ENCODE measurements at places on chromosomes 6 and 20.

GRCh38 chr20:59787538-59787890, 145.9 kb downstream of the SYCP2 start:
- DNase-seq, result no peak

GRCh38 chr20:32017711-32018251, 7.5 kb downstream of the CCM2L start:
- no peak for DNase-seq

DNA sequence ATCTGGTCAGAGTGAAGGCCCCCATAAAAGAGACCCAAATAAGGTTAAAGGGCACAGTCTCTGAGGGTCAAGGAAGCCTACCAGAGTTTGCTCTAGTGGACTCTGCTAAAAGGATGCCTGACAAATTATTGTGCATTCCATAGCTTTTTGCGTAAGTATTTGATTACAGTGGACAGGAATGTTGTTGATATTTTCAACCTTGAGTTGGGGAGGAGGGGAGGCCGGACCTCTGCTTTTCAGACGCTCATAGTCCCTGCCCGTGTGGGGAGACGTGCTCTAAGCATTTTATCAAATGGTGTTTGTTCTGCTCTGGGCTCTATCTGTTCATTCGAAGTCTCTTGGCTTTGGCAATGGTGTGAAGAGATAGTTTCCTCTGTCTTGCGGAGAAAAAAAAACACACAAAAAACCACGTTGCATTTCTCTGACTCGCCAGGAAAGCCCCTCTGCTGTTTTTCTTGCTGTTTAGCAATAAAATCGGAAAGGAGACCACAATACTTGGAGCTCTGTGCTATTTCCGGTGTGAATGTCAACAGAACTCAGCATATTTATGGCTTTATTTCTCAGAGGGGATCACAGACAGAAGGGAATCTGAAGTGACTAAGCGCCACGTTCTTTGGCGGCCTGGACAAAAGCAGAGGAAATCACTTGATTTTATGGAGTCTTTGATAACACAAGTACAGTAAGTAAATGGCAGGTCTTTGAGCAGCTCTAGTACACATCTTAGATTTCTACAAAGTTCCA, 159.8 kb downstream of the ZFP64 start:
- DNase-seq, result no peak

GRCh38 chr20:61785567-61785816, 280.2 kb downstream of the TAF4 start:
- no peak for DNase-seq

DNA sequence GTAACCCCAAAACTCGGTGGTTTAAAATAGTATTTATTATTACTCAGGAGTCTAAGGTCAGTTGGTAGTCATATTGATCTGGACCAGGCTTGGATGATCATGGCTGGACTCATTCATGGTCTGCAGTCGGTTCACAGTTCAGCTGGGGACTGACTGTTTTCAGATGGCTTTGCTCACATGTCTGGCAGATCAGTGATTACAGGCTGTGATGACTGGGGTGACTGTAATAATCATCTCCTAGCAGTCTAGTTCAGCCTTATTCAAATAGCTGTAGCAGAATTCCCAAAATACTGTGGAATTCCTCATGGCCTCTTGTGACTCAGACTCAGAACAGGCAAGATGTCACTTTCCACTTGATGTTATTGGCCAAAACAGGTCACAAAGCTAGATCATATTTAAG, 16.4 kb upstream of the NT5DC1 start:
- DNase-seq, result no peak

GRCh38 chr20:10078403-10078802, 43.6 kb downstream of the ANKEF1 start:
- no peak for DNase-seq

DNA sequence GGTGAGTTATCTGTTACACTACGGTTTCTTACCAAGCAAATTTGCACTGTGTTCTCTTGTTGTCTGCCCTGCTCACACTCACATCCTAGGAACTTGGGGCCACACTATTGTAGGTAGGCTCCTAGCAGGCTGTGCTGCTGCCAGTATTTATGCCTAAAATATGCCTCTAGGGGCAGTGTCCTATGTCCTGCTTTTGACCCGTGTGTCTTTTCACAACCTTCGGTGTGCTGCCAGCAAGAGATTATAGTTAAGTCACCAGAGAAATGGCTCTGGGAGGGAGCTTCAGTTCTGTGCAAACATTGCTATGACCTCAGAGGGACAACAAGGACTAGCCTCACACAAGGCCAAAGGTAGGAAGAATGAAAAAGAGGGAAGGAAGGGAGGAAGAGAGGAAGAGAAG, 8.9 kb upstream of the TAAR5 start:
- peak; percentile 1 for DNase-seq

DNA sequence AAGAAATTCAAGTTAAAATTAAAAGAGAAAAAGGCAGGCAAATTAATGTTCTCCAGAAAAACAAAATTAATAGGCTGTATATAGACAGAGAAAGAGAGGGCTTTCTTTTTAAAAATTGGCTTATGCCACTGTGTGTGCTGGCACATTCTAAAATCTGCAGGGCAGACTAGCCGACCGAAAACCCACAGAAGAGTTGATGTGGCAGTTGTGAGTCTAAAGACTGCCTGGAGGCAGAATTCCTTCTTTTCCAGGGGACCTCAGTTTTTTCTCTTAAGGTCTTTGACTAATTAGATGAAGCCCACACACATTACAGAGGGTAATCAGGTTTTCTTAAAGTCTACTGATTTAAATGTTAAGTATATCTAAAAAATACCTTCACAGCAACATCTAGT, 85.7 kb downstream of the GJA1 start:
- no peak for DNase-seq

DNA sequence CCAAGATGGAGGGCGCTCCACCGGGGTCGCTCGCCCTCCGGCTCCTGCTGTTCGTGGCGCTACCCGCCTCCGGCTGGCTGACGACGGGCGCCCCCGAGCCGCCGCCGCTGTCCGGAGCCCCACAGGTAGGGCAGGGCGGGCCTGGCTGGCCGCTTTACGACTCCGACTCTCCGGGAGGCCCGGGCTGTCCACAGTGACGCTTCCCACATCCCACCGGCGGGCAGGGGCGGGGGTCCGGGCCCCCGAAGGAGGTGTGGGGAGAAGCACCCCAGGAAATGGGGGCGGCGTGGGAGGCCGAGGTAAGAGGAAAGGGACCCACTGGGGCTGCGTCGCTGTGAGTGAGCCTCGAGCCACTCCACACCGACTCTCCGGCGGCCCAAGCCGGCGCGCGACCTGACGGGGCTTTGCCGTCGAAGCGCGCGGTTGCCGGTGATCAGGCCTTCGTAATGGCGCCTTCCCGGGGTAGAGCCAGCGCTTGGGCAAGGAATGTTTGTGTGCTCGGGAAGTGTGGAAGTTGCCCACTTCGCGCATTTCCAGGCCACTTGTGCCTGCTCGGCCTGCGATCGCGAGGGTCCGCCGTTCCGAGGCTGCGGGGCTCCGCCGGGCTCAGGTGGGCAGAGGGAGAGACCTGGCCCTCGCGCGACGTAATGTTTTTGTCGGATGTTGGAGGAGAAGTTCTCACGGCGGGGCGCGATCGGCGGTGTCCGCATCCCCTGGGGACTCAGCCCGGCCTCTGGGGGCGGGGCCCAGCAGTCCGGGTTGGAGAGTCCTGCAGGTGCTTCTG, 427 bp downstream of the GINM1 start:
- DNase-seq, result peak; percentile 80

DNA sequence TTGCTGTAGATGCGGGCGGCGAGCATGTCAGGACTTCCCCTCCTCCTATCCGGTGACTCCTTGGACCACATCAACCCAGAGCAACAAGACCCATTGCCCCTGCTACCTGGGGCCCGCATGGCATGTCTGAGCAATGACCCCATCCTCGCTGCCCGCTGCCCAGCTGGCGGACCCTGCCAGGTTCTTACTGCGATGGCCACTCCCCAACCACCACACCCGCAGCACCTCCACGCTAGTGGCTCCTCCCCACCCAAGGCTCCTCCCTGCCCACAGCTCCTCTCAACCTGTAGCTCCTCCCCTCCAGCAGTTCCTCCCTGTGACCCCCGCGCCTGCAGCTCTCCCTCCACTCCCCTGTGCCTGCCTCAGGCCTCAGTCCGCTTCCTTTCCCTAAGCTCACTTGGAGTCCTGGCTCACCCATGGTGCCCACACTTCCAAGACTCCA, 17.6 kb upstream of the SERPINB9 start:
- DNase-seq, result no peak

DNA sequence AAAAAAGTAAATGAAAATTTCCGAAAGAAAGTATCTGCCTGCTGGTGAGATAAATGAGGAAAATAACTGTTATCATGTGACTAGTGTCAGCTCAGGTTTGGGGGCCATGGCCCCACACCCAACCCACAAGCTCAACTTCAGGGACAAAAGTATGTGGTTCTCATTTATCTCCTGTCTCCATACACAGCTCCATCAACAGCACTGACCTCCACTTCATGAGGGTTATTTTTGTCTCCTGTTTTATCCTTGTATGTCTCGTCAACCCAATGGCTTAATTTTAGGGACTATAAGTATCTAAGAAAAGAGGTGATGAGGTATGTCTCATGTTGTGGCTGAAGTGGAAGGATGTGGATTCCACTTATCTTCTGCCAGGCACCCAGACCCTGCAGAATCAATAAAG, 271.6 kb upstream of the RIN2 start:
- DNase-seq, result peak; percentile 26

DNA sequence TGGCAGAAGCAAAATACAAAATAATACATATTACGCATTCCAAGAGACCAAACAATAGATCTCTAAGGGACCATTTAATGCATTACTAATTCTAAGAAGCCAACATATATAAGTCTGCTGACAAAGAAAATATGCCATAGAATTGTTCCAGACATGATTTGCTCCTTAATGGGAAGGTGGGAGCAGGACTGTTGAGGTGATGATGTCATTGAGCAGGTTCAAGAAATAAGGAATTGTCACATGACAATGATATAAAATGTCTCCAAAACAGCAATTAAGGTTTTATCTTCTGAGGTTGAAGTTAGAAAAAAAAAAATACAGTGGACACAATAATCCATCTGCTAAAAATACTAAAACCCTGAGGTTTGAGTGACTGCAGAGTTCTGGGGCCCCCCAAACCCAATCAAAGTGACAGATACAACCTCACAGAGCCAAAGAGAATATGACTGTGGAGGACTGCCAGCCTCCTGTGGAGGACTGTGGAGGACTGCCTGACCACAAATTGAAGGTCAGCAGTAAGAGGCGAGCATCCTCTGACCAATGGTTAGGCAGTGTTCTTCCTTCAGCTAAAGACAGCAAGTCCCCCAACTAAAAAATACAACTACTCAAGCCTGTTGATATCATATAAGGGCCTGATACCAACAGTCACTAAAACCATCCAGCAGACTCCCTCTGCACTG, 39.0 kb downstream of the TOMM6 start:
- no peak for DNase-seq

DNA sequence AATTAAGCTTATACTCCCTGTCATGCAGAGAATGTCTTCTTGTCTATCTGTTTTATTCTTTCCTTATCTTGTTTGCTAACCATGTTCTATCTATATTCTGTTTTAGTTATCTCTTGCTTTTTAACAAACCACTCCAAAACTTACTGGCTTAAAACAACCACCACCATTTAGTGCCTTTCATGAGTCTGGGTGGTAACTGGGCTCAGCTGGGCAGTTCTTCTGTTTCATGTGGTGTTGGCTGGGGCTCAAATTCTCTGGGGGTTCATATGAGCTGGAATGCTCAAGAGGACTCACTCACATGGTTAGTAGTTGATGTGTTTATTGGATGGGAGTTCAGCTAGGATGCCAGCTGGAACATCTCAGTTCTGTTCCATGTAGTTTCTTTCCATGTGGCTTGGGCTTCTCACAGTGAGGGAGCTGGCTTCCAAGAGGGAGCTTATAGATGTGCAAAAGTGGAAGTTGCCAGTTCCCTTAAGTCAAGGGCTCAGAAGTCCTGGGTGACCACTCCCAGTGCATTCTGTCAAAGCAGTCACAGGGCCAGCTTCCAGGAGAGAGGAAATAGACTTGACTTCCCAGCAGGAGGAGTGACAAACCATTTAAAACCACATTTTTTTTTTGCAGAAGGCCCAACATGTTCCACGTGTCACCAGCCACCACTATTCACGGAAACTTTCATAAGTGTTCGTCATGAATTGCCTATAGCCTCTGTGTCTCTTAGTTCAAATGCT, 70.4 kb downstream of the PLCB4 start:
- no peak for DNase-seq

- no peak for DNase-seq
These were observed 52.8 kb upstream of the IL20RA start for GRCh38 chr6:137097526-137097925.

DNA sequence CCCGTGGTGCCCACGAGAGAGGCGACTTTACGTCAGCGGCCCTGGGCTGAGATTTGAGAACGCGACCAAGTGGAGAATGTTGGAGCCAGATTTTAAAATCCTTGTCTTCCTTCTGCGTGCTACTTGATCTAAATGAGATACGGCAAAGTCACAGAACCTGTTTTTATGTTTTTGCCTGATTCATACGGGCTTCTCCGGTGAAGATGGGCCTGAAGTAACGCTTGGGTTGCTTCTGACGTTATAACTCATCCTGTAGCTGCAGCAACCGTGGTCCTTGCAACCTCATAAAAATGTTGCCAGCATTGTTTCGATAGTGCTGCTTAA, 462 bp upstream of the SLC35B3 start:
- no peak for DNase-seq

DNA sequence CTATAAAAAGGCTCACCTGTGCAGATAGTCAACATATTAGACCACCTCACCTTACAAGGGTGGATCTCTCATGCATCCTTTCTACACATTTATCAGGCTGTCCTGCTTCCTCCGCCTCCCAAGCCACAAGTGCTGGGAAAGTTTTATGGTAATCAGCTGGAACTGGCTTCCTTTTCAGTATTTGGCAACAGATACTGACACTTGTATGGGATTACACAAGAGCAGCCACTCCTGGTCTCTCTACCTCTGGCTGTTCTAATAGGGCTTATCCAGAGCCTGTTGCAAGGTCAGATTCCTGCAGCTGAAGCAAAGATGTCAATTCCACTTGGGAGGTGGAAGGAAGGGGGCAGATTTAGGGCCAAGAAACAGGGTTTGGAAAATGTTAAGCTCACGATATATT, 503 bp upstream of the GPLD1 start:
- DNase-seq, result no peak

DNA sequence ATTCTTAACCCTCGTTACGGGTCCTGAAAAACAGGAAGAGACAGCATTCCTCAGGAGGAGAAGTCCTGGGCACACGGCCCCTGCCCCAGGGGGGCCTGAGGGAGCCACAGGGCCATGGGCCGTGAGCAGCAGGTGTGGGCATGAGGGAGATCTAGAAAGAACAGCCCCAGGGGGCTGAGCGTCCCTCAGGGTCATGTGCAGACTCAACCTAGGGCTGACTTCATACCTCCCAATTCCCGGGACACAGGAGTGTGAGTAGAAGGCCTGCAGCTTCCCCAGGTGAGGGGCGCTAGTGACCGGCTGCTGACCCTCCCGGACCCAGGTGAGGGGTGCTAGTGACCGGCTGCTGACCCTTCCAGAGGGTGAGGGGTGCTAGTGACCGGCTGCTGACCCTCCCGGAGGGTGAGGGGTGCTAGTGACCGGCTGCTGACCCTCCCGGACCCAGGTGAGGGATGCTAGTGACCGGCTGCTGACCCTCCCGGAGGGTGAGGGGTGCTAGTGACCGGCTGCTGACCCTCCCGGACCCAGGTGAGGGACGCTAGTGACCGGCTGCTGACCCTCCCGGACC, 35.1 kb downstream of the FRMD1 start:
- no peak for DNase-seq

- no peak for DNase-seq
These were observed 20.4 kb upstream of the NOTCH4 start for GRCh38 chr6:32244270-32244669.
